ENCODE measurements at places on chromosomes 7 and 10. TPM values are rescaled to one million over a fixed set of nuclear protein-coding genes. Genes with fewer than 3 reads are reported as not detected.

- DNase-seq, result no peak
Measured at GRCh38 chr7:89232-90019, 102.9 kb upstream of the FAM20C start.

- no peak for DNase-seq
Measured at GRCh38 chr7:41786944-41787343, 84.1 kb upstream of the INHBA start.

- DNase-seq, result no peak
Measured at GRCh38 chr7:30848121-30848855, 63.4 kb upstream of the AQP1 start.

GRCh38 chr10:120495226-120496009 lies 38.4 kb downstream of the PLPP4 start:
- no peak for DNase-seq

- no peak for DNase-seq
Measured at GRCh38 chr10:44004913-44005787, 356.5 kb upstream of the ZNF32 start.

- DNase-seq, result no peak
Measured at GRCh38 chr7:149855361-149856305, 17.5 kb downstream of the ZNF862 start.

- DNase-seq, result no peak
Measured at GRCh38 chr7:14846405-14846804, 56.1 kb downstream of the DGKB start.

DNA sequence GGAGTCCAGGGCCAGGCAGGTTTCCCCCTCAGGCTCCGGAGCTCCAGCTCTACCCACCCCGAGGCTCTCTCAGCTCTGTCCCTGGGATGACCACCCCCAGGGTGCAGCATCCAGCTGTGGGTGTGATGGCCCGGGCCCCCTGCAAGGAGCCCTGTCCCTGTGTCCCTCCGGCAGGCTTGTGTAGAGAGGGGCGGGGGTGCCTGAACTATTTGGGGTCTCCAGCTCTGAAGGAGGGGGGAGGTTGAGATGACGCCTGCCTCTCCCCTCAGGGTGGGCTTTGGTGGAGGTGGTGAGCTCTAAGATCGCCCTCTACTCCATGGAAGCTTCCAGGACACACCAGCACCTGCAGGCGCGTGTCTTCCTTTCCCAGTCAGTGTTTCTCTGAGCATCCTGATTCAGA lies 39.4 kb downstream of the ADRA2A start:
- DNase-seq, result no peak

DNA sequence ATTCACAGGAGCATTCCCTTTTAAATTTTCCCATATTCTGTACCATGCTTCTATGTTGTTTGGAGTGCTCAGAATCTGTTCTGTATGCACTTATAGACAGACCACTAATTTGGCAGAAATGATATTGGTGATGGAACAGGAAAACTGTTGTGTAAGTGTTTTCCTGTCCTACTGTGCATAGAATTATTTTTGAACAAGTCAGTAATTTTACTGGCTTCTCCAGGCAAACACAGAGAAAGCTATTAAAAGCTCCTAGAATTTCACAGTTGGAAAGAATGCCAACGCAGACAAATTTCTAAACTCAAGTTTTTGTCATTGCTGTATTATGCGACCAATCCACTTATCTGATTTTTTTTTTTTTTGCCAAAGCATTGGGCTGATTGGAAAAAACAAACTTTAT lies 55.7 kb downstream of the ANKMY2 start:
- DNase-seq, result no peak

Gene NRP1
- not detected for polyA plus RNA-seq

DNA sequence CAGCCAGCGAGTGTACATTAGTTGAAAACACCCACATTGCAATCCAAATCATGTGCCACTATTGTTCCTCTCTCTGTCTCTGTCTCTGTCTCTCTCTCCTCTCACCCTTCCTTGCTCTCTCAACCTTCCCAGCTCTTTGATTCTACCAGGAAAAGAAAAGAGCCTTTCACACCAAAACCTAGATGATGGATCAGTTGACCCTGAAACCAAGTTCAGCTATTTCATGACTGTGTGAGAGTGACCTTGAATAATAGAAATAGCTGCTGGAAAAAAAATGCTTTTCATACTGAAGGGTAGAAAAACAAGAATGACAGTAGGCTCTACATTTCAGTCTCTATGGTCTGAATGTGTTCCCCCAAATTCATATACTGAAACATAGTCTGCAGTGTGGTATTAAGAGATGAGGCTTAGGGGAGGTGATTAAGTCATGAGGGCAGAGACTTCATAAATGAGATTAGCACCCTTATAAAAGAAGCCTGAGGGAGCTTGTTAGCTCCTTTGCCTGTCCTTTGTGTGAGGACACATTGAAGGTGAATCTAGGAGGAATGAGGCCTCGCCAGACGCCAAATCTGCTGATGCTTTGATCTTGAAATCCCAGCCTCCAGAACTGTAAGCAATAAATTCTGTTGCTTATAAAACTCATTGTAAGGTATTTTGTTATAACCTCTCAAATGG lies 65.2 kb downstream of the LYZL1 start:
- no peak for DNase-seq

Gene NEURL1
- 0.69 TPM for polyA plus RNA-seq

Gene HEPACAM2
- not detected for polyA plus RNA-seq
